ENCODE measurements at places on chromosomes 11 and 22.

- no peak for DNase-seq
Measured at GRCh38 chr11:64842366-64842759, 2.1 kb downstream of the CDC42BPG start.

GRCh38 chr11:68133761-68134160 is 12.6 kb upstream of the CHKA start:
- DNase-seq = no peak

GRCh38 chr22:27810609-27811151 is 9.1 kb upstream of the MN1 start:
- no peak for DNase-seq

GRCh38 chr11:72974487-72975205 is 160.4 kb downstream of the ATG16L2 start:
- no peak for DNase-seq

DNA sequence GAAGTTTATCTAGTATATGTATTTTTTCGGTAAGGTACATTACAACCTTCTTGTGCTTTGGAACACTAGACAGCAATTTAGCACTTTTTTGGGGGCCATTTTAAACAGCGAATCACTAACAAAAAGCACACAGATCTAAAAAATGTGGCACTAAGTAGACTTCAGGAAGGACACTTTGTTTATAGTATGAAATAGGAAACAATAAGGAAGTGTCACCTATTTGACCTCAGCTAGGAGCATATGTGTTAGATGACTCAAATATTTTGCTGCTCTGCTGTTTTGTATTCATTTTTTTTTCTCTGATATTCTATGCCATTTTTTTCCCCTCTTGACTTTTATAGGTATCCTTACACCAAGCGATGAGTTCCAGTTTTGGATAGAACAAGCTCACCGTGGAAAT is 5.6 kb downstream of the DYNC2H1 start:
- DNase-seq = no peak

- DNase-seq = no peak
Measured at GRCh38 chr22:27050771-27051170, 393.4 kb downstream of the MIAT start.

GRCh38 chr11:79026803-79027445 is 413.9 kb downstream of the TENM4 start:
- DNase-seq = no peak

GRCh38 chr11:19834771-19835170 is 122.1 kb downstream of the NAV2 start:
- peak; percentile 52 for DNase-seq

- DNase-seq = no peak
Measured at GRCh38 chr11:45568049-45568448, 97.4 kb downstream of the CHST1 start.

DNA sequence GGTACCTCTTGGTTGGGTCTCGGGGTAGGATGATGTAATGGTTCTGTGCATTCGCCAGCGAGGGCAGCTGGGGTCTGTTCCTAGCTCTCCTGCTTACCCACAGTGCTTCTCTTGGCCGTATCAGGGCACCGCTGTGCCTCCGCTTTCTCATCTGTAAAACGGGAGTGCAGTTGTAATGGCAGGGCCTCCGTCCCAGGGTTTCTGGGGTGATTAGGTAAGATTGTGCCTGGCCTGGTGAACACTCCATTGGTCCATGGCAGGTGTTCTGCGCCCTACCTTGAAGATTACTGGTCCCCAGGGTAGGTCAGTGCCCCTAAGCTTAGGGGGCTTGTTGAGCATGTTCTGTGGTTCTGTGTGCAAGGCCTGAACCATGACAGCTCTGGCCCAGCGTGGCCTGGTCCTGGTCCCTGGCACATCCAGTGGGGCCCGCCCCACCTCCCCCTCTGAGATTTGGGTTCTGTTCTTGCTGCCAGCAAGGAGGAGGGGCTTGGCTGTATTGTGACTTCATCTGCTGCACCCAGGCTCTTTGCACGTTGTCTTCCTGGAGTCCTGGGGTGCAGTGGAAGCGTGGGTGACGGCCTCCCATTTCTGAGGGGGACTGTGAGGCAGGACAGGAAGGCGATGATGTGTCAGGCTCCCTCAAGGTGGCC is 4.9 kb downstream of the MYRF start:
- DNase-seq = no peak

- no peak for DNase-seq
Measured at GRCh38 chr11:47641600-47642098, 710 bp downstream of the MTCH2 start.

Measured in brain microvascular endothelial cell (primary cell).